OCI-M1 (cell line): ENCODE measurements at places on chromosomes 7 and 10.

DNA sequence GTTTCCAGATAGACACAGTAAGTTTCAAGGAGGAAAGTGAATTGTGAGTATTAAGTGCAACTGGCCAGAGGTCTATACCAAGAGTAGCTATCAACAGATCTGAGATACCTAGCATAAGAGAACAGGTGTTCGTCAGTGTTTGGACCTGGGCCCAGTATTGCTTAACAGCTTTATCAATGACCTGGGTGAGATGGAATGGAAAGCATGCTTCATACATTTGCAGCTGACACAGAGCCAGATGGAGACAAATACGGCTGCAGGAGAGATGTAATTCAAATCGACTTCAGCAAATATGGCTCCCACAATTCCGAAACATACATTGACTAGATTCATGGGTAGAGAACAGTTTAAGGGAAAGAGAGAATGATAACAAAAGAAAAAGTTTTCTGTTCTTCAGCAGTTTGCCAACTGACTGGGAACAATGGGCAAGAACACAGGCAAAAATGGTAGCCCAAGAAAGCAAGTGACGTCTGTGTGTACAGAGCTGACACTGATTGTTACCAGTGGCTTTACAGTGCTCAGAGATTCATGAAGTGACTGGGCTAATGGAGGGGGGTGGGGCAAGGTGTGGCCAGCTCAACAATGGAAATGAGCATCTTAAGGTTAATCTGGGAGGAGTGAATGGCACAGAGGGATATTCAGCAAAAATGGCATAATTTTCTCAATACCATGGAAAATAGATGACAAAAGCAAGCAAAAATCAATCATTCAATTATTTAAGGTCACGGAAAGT lies 28.0 kb upstream of the COBL start:
- DNase-seq: no peak

DNA sequence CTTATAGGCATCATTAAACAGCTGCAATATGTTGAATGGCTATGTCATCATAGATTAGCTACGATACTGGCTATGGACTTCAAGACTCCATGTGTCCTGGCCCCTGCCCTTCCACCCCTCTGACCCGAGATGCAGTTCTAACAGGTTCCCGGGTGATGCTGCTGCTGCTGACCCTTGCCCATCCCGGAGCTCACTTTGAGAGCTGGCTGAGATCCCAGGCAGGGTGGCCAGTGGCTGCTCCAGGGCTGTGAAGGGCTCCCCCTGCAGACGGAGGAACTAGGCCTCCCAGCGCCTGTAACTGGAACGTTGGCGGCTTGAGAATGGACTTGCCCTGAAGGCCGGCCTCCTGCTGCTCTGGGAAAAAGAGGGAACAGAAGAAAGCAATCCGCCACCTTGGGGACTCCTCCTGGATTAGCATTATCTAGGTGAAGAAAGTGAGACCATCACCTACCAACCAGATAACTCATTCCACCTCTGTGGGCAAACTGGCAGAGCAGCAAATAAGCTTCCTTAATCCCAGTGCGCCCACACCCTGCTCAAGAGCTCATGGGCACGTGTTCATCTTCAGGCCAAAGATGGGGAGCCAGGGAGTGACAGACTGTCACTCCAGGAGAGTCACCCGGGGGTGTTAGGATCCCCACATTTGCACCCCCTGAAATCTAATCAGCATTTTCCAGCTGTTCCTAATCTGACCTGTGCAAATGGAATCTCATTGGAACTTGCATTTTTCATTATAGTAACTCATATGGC lies 56.8 kb downstream of the PARP12 start:
- DNase-seq: peak; percentile 42

GRCh38 chr7:101987494-101987893 lies 170.1 kb downstream of the CUX1 start:
- DNase-seq: no peak

DNA sequence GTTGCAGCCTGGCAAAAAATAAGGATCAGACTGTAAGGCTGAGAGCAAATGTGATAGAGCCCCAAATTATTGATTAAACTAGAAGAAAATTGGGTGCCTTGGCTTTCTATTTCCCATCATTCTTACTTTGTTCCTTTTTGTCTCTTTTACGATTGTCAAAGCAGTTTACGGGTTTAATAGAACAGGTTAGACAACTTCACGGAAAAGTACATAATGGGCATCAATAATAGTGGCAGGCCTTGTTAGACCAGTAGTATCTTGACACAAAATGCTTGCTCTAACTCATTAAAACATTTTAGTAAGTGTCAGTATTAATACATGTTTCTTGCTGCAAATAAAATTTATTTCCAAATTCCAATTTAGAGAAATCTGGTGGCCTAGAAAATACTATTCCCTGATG lies 14.5 kb upstream of the GGCT start:
- no peak for DNase-seq

GRCh38 chr7:66182920-66183319 lies 22.2 kb upstream of the TPST1 start:
- no peak for DNase-seq

- DNase-seq: no peak
Measured at GRCh38 chr10:13739183-13739582, 152.4 kb downstream of the PRPF18 start.

GRCh38 chr7:34850681-34851080 lies 186.6 kb downstream of the DPY19L1 start:
- no peak for DNase-seq

DNA sequence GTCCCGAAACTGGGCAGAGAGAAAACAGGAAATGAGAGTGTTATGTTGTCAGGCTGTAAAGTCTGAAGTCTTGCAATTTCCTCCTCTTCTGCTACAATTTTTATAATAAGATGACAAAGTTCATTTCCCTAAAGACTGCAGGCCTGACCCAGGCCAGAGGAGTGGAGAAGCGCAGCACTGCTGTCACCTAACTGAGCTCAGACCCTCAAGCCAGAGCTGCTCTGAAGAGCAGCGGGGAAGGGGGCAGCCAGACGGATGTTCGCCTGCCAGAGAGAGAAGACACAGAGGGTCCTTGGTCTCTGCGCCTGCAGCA lies 12.6 kb upstream of the AOAH start:
- no peak for DNase-seq

- DNase-seq: no peak
Measured at GRCh38 chr7:4052130-4052529, 630.0 kb upstream of the FOXK1 start.

- DNase-seq: peak; percentile 55
Measured at GRCh38 chr10:18472977-18473376, 178.4 kb downstream of the NSUN6 start.

- no peak for DNase-seq
Measured at GRCh38 chr7:123432601-123433000, 101.8 kb downstream of the IQUB start.

GRCh38 chr10:93235686-93236085 lies 162.0 kb downstream of the CYP26A1 start:
- DNase-seq: no peak

DNA sequence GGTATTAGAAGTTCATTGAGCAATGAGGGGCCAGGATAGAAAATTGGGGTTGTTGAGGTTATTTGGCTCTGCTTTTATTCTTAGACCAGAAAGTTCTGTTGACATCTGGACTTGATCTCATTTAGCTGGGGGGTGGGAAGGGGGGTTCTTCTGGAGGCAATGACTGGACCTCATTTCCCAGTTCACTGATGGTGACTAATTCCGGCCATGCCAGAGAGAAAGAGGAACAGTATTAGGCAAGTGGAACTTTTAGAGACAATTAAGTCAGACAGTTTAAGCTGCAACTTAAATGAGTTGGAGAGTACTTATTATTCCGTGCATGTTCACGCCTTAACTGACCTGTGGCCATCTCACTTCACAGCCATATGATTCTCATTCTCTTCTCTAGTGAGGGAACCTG lies 512.5 kb downstream of the REEP3 start:
- no peak for DNase-seq

DNA sequence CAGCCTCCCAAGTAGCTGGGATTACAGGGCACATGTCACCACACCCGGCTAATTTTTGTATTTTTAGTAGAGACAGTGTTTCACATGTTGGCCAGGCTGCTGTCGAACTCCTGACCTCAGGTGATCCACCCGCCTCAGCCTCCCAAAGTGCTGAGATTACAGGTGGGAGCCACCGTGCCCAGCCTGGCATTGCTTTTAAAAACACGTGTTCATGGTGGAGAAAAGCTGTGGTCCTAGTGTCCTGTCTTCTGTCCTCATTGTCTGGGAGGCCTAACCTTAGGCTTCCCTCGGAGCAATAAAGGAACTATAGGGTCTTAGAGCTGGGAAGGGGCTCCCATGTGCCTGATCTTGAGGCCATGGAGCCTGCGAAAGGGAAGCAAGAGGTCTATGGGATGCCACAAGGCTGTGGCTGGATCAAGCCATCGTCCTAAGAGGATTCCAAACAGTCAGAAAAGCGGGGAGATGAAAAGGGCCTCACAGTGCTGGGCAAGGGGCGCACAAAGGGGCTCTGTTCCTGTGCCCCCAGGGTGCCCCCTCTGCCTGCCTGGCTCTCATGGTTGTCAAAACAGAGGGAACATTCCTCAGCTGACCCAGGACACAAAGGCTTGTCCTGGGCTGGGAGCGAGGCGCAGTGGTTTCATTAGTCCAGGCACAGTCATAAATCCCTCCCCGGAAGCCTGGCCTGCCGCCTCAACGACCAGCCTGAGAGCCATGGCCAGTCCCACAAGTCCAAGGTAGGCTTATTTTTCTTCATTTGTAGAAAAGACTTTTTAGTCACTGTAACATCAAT lies 106.6 kb upstream of the TNS3 start:
- DNase-seq: no peak
